ENCODE measurements at places on chromosomes 5 and 9.

- no peak for DNase-seq
These were observed 1.5 kb upstream of the GPX3 start for GRCh38 chr5:151018846-151019245.

DNA sequence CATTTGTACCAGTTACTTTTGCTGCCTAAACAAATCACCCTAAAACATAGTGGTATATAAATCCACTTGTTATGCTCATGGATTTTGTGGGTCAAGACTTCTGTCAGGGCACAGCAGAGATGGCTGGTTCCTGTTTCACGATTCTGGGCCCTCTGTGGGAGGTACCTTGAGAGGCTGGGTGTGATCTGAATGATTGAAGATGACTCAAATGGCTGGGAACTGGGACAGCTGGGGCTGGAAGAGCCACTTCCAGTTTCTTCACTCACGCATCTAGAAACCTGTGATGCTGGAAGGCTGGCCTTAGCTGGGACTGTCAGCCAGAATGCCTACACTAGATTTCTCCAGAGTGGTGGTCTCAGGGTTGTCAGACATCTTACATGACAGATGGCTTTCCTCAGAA, 88.1 kb downstream of the KIF4B start:
- DNase-seq = no peak

DNA sequence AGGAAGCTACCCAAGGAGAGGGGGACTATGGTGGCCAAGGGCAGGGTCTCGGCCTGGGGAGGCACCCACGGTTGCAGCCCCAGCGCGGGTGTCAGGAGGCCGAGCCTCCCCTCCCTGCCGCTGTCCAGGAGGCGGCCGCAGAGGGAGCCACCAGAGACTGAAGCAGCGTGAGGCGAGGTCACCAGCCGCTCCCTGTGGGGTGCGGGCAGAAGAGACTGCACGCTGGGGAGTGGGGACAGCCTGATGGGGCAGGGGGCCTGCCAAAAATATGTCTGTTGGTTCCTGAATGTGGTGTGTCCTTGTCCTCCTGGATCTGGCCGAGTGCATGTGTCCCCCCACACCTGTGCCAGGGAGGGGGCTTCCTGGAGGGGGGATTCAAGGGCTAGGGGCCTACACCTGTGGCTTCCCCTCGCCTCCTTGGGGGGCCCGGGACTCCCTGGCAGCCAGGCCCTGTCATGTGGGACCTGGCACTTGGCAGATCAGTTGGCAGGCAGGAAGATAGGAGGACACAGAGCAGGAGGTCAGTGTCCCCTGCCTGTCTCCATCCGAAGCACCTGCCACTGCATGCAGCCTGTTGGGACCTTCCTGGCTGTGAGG, 131.2 kb downstream of the DAB2IP start:
- DNase-seq = no peak

DNA sequence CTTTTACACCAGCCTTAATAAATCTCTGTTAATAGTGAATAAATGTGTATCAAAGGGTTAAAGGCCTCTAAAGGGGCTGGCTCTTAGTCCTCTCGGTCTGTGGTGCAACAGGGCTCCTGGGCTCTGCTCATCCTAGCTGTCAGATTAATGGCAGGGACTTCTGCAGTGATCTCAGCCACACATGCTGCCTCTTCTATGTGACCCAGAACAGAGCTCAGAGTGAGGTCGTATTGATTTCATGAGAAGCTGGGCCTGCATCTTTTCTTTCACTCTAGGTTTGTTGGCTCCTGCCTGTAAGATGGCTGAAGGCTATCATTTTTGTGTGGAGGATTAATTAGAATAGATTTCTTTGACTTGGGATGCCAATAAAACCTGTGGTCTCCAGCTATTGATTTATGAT, 165.0 kb upstream of the GLRA1 start:
- no peak for DNase-seq
